ENCODE measurements at places on chromosomes 4 and X.
A peak's percentile ranks its signal among the peaks of the same experiment; 100 is the strongest.

DNA sequence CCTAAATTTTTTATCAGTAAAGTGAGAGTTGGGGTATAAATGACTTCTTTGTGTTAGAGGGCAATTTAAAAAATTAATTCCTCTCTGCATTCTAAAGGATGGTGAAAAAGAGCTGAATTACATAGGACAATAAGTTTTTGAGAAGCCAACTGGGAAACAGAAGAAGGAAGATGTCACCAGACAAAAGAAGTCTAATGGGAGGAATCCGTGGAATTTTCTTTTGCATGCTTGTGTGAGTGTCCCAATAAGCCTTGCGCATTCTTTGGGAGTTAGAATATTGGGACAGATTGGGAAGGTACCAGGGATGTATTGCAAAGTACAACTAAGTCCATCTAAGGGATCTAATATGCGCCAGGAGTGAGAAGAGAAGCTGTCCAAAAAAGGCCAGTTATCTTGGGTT, 35.1 kb upstream of the NR3C2 start:
- no peak for DNase-seq

DNA sequence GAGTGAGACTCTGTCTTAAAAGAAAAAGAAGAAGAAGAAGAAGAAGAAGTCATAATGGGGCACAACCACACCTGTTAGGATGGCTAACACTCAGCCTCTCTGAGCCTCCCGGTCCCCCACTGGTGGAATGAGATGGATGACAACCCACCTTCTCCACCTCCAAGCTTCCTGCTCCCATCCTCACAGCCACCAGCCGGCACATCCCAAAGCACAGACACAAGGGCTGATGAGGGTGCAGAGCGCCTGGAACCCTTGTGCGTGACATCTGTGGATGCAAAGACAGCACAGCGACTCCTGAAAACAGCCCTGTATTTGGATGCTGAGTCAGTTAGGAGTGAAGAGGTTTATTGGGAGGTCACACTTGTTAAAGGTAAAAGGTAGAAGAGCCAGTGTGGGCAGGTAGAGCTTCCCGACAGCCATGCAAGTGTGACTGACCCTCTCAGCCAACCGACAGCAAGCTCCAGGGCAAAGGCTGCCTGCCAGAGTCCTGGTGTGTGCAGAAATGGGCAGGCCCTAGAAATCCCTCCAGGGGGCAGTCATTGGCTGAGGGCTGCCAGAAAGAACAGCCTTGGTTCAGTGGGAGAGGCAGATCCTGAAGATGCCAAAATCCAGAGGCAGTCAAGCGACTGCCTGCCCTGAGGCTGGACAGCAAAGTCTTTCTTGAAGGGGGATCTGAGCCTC, 26.6 kb upstream of the MAN2B2 start:
- peak; percentile 63 for DNase-seq

- no peak for DNase-seq
Observed at GRCh38 chr4:160523231-160523630, 1420.4 kb downstream of the RAPGEF2 start.

- no peak for DNase-seq
Observed at GRCh38 chr4:185143601-185143969, 519 bp downstream of the SLC25A4 start.

GRCh38 chr4:119478446-119479179, 150.0 kb downstream of the PDE5A start:
- DNase-seq = no peak

- no peak for DNase-seq
Observed at GRCh38 chr4:7850489-7850888, 89.2 kb downstream of the AFAP1 start.

GRCh38 chrX:118807151-118808017, 16.2 kb upstream of the ZCCHC12 start:
- DNase-seq = peak; percentile 37

GRCh38 chr4:5569451-5569850, 138.9 kb downstream of the EVC2 start:
- no peak for DNase-seq

- no peak for DNase-seq
Observed at GRCh38 chrX:10415306-10416001, 204.9 kb downstream of the MID1 start.

- no peak for DNase-seq
Observed at GRCh38 chr4:36385951-36386571, 104.6 kb downstream of the DTHD1 start.

DNA sequence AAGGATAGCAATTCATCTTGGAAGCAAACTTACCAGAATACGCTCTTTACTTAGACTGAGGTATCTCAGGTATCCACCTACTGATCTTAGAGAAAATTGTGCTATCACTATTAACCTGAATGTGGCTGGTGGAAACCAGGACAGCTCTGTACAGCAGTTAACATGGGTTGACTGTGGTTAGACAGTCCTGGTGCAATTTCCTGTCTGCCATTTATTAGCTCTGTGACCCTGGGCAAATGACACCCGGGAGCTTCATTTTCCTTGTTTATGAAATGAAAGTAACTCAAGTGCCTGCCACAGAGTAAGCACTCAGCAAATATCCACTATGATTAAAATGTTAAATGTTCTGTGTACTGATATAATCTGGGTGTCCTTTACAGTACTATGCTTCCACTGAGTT, 60.0 kb downstream of the SMC1A start:
- no peak for DNase-seq

DNA sequence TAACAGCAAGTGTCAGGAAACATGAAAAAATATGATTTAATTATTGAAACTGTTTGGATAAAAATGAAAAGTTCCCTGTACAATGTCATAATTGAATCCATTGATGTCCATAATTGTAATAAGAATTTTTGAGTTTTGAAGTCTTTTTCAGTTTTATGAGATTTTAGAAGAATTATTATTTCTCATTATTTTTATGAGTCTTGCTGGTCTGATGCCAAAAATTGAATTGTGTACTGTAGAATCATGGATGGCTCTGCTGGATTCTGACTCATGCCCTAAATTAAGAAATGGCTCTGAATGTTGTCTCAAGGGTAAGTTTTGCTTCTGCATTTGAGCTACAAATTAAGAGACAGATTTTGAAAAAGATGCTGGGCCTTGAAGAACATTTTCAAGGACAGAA, 132.8 kb upstream of the MAP9 start:
- DNase-seq = no peak

DNA sequence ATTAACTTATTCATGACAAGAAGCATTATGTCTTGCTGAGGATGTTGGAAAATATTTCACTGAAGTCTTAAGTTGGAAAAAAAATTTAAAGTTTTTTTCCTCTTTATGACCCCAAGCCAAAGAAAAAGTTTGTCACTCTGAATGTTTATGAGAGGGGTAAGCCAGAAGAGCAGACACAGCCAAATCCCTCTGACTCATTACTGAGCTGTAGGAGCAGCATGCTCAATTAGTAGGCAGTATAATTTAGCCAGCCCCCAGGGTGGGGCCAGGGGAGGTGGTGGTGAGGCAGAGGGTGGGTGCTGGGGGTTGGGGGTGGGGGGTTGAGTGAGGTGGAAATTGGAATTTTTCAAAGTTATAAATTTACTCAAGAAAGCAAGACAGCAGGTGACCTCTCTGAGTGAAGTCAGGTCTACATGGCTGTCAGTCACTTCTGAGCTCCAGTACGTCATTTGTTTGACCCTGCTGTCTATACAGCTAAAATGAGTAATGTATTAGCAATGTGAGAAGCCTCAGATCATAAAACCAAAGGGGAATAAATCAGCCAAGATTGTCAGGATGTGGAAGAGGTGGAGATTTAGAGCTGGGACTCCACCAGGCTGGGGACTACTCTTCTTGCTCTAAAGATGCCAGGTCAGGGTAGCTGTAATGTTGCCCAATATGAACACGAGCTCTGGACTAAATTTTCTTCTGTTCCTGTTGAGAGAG, 98.8 kb upstream of the NDP start:
- DNase-seq = no peak

GRCh38 chr4:142556048-142556447, 290.1 kb downstream of the INPP4B start:
- no peak for DNase-seq

DNA sequence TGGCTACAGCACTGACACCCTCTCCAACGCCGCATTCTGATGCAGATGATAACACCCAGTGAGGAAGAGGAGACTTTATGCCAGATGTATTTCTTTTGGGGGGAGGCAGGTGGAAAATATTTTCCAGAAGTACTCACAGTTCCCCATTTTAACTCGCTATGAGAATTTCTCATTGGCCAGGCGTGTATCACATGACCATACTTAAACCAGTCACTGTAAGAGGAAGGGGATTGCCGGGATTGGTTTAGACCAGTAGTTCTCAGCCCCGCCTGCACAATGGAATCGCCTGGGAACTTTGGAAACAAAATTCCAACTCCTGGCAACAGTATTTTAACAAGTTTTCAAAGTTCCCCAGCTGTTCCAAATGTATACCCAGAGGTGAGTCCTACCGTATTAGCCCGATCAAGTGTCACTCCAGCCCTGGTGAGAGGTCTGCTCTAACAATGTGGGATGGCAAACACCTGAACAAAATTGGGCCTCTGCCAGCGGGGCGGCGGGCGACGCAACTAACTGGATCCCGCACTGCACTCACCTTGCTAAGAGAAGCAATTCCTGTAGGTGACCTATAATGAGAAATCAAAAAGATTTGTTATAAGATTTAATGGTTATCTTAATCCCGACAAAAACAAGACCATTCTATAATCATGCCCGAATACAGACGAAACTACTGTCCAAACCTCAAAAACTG, 2.9 kb upstream of the MSL3 start:
- DNase-seq = no peak

- no peak for DNase-seq
Observed at GRCh38 chr4:138958519-138958918, 57.1 kb upstream of the NOCT start.

DNA sequence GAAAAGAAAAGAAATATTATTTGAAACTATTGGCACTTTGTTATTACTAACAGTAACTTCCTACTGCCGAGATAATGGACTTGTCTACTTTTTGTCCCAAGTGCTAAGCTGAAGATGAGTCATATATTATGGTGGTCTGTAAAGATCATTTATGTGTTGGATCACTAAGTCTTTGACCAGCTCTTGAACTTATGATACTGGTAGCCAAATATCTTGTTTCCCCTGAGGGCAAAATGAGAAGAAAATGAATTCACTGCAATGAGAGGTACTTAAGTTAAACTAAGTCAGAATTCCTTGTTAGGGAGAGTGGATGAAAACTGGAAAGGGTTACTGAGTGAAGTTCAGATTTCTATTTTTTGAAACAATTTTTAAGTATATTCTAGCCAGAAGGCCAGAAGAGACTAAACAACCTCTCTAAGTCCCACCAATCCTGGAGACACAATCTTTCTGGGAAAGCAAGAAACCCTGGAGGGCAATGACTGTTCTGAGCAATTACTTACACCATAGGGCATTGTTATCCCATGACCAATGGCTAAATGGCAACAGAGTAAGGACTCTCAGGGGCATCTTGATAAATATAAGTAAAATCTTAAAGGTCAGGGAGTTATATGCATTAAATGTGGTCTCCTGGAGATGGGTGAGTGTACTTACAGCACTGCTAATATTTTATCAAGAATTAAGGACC, 287.7 kb downstream of the STIM2 start:
- DNase-seq = no peak

DNA sequence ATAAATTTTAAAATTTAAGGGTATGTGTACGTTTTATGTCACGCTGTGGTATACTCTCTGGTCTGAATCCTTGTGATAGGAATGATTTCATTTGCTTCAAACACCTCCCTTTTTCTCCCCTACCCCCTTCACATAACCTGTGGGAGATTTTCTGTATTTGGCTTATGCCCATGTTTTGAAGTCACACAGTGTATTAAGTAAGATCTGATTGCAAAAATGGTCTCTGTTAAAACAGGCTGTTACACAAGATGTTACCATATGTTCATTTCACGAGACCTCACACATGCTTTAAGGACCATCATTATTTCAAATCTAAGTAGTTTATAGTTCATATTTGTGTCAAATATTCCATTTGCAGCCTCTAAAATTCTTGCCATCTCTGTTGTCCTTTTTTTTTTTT, 63.5 kb downstream of the TMEM131L start:
- peak; percentile 15 for DNase-seq

DNA sequence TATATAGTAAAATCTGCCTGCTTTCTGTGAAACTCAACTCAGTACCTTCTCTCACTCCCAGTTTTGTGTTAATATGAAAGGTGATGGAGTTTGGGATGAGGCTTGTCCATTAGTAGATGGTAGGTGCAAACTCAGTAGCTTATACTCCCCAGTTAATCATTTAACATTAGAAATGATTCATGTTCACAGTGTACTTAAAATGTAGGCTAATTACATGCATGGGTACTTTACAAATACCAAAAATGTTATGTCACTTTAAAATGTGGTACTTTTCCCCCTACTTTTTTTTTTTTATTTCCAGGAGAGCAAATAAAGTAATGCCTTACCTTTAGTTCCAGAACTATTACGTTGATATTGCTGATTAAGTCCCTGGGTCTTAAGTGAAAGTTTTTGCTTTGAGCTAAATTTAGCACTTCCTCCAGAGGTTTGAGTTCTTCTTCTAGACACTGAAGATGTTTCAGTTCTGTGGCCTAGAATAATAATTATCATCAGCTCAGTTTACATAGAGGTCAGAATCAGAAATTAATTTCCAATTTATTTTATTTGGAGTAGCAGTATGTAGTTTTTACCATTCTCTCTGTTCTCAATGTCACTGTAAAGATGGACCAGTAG, 3.0 kb downstream of the IL2 start:
- no peak for DNase-seq

GRCh38 chr4:15742083-15742582, 36.0 kb upstream of the CD38 start:
- DNase-seq = no peak

DNA sequence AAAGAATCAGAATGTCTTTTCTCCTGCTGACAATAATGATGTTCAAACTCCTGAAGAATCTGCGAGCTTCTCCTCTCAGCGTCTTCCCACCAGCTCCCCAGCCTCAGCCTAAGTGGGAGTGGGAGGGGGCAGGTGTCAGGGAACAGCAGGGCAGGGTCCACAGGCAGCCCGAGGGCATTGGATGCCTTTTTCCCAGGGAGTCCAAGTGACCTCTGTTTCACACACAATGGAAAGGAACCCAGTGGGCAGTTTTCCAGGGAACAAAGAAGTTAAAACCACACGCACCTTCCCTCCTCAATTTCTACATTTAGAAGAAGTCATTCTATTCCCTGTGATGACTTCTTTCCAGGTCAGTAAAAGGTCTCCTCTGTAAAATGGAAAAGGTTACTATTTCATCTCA, 278.5 kb downstream of the PARM1 start:
- DNase-seq = no peak

GRCh38 chr4:135770505-135770904, 1568.9 kb upstream of the PABPC4L start:
- no peak for DNase-seq

DNA sequence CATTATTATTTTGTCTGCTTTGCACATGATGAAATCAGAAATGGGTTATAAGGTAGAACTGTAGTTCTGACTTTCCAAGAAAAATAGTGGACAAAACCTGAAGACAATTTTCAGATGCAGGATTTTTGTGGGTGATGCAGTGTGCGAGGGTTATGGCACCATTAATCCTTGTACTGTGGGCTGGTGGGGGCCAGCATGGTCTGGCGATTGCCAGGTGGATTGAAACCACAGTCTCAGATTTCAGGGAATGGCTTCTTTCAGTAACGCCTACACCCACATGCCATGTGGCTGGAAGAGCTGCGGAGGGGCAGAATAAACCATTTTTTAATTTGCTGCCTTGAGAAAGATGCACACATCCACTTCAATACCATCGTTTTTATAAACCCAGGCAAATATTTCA, 150.5 kb downstream of the ARSF start:
- DNase-seq = no peak

- DNase-seq = no peak
Observed at GRCh38 chrX:46580613-46581012, 7.0 kb downstream of the CHST7 start.
